ENCODE measurements at places on chromosomes 2 and 18.

GRCh38 chr2:215880970-215881369 is 132.4 kb downstream of the MREG start:
- DNase-seq = no peak

GRCh38 chr2:240569998-240570530 is 1.8 kb downstream of the RNPEPL1 start:
- DNase-seq = no peak

DNA sequence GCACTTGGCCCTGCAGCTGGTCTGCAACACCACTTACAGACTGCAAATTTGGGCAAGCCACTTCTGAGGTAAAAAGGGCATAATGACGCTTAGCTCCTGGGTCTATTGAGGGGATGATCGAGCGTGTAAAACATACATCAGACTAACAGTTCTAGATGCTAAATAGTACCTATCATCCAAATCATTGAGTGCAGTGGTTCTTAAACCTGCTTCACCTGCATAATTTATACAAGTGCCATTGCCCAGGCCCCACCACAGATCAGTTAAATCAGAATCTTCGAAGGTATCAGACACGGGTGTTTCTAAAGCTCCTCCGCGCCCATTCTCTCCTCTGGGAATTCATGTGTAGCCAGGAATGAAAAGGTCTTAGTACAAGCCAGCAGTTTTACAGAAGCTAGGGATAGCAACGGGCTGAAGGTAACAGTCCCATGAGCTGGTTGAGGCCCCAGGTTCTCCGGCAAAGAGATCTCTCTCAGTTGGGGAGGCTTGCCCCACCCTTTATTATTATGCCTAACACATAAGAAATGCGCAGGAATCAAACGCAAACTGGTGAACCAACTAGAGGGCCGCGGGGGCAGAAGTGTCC is 737 bp upstream of the RNF181 start:
- DNase-seq = no peak

GRCh38 chr2:12556762-12557161 is 160.0 kb upstream of the TRIB2 start:
- DNase-seq = peak; percentile 9

GRCh38 chr2:19350678-19351401 is 7.6 kb downstream of the OSR1 start:
- DNase-seq = no peak

- DNase-seq = no peak
These were observed 49.2 kb upstream of the UGP2 start for GRCh38 chr2:63792530-63792929.

DNA sequence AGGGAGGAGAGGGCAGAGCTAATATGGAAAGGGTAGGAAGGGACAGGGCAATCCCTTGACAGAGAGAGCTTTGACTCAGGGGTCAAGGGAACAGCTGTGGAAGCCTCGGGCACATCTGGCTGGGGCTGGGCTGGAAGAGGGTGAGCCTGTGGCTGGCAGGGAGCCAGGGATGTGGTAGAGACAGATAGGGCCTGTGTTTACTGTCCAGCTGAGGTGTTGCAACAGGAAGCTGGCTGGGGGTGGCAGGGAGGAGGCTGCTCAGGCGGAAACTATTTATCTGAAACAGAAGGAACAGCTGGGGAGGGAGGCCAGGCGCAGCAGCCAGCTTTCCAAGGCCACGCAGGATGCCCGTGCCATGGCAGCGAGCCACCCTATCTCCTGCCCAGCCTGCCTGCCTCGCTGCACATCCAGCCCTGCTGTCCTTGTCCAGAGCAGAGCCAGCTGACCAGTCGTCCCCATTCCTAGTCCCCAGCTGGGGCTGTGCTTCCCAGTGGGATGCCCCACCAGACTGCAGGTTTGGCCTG is 264.7 kb downstream of the CYP26B1 start:
- DNase-seq = no peak

DNA sequence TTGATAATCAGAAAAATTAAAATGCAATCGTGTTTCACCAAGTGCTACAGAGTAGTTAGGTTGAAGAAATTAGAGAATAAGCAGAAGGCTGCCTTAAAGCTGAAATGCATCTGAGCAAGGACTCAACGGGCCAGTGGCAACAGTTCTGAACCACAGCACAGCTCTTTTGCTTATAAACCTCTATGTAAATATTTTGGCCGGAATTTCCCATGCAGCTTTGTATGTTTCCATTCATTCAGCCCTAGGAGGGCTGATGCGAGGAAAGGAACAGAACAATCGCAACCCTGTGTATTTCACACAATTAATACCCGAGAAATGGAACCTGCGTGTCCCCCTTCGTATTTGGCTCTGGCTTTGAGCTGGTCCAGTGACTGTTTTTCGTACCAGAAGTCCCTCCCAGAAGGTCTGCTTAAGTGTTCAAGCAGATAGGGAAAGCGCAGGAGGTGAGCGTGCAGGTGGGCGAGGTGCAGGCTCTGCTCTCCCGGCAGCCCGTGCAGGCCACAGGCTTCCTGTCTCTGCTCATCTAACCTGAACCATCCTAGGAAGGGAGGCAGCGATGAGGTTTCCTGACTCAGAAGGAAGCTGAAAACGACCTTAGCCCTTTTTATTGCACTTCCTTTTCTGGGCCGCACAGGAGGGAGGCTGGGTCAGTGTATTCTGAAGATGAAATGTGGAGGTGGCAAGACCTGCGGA is 67.3 kb downstream of the ASB1 start:
- DNase-seq = peak; percentile 19

DNA sequence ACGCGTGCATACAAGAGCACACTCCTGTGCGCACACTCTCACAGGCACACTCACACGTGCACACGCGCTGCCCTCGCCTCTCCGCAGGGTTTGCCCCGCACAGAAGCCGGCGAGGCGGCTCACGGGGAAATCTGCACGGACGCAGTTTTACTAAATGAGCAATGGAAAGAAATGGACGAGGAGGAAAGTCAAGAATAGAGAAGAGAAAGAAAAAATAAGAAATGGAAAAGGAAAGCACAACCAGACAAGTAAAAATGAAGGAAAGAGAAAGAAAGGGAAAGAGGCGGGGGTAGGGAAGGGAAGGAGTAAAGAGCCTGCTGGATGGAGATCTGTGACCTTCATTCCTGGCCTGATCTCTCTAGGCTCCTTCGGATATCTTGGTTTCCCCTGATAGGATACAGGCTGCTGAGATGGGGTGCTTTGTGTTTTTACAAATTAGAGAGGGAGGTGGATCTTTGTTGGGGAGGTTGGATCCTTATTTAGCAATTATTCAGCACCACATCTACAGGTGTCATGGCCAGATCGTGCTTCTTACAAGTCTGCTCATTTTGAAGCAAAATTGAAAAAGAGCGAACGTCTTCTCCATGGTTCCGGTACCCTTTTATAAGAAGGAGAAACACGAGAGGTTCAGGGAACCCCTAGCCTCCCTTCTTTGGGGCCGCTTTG is 693 bp upstream of the LRP2 start:
- no peak for DNase-seq

DNA sequence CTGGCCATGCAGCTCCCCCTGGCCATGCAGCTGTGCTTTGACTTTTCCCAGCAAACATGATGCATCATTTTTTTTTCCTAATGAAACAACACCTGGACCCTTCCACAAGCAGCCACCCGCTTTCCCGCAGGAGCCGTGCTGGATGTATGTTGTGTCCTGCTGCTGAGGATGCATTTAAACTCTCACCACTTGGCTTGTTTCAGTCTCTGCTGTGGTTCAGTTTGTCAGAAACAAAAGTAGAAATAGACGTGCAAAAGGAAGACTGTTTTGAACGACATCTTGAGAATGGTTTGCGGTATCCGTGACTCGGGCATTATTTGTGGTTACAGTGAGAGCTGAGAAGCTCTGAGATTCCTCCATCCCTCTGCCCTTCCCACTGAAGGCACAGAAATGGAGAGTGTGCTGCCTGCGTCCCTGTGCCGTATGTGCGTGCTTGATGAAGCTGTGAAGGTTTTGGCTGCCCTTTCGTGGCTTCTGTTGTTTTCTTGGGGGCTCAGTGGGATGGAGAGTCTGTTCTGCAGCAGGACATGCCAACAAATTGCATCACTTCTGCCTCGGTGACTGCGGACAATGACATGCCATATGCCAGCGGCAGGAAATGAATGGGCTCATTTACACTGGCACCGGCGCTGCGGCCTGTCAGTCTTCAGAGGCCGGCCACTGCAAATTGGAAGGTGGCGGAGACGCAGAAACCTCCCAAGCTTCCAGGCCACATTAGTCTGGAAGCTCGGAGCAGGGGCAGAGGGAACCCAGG is 417.7 kb upstream of the SALL3 start:
- no peak for DNase-seq

- no peak for DNase-seq
These were observed 260.0 kb downstream of the ASXL3 start for GRCh38 chr18:33838054-33838453.

- DNase-seq = no peak
These were observed 26.5 kb downstream of the TMEM182 start for GRCh38 chr2:102788216-102788884.

DNA sequence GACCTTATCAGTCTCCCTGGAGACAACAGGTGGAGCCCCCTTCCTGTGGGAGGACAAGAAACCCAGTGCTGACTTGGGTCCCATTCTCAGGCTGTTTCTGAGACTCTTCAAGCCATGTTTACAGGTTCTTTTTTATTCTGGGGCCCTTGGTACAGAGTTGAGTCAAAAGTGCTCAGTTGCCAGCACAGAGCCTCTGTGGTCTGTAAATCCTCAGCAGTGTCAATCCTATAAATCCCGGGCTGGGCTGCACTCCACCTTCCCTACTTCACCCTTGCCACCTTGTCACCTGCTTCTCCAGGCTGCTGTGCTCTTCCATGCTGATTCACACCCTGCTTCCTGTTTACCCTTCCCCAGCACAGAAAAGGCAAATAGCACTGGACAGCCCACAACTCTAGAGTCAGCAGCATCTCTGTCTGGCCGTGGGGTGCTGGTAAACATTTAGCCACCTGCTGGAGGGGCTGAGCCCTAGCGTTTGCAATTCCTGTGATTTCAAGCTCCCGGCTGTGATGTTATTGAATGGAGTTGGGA is 74.7 kb downstream of the TNFRSF11A start:
- DNase-seq = no peak

DNA sequence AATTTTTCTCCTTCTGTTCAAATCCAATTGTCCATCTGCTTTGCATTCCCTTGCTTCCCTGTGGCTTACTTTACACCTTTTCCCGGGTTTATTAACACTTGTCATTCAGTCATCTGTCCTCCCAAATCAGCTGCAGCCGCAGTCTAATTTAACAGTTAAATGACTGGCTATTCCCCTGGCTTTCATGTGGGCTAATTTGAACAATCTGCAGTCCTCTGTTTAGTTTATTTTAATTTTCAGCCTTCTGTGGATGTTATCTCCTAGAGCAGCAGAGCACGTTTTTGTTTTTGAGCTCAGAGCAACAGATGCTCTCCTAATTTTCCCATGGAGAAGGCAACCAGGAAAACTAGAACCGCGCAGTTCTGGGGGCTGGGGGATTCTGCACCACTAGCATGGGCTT is 55.0 kb downstream of the MEP1B start:
- no peak for DNase-seq

DNA sequence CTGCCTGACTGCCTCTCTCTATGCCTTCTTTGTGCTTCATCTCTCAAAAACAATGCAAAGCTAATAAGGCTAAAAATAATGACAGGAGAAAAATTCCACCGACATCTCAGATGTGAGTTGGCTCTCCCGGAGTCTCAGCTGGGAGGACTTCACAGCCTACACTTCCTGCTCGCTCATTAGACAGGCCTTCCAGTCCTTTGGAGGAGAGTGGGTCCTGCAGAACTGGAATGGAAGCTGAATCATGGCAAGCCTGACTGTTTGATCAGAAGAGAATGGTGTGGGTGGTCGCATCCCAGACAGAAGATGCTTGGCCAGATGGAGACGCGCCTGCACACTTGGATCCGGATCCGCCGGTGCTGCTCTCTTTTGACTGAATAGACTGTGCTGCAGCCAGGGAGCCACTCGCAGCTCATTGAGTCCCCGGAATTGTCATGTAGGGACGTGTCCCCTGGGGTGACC is 49.7 kb downstream of the TRIB2 start:
- DNase-seq = no peak

- no peak for DNase-seq
These were observed 31.4 kb upstream of the TMEM177 start for GRCh38 chr2:119647440-119648169.

- no peak for DNase-seq
These were observed 61.3 kb upstream of the CSRNP3 start for GRCh38 chr2:165408186-165408585.

DNA sequence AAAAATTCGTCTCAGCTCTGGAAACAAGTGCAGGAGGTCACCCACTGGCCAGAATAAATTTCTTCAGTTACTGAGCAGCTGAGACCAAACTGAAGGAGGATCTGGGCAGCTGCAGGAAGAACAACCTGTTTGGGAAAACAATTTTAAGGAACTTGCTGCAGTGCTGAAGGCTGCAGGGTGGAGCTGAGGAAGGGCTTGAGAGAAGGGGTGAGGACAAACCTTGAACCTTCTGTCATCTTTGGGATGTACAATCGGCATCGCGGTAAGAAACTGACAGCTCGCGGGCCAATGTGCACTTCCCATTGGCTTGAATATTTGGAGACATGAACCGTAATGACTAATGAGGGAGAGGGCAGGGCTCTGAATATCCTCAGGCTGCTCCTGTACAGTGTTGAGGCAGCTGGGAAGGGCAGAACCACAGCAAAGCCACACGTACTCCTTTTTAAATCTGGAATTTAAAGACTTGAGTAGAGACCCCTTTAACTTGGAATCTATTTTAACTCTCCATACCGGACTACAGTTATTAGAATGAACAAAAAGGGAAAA is 90.3 kb downstream of the TACR1 start:
- no peak for DNase-seq

GRCh38 chr2:240820607-240821428 is 799 bp upstream of the KIF1A start:
- DNase-seq = peak; percentile 29
